CD4-positive, alpha-beta T cell treated with Interferon alpha-2 for 1 hour (primary cell): ENCODE measurements at places on chromosomes 2 and 18.

- DNase-seq, result no peak
These were observed 93.2 kb downstream of the MIB1 start for GRCh38 chr18:21833604-21834298.

GRCh38 chr2:238330391-238330790 lies 10.1 kb downstream of the TRAF3IP1 start:
- DNase-seq, result no peak

DNA sequence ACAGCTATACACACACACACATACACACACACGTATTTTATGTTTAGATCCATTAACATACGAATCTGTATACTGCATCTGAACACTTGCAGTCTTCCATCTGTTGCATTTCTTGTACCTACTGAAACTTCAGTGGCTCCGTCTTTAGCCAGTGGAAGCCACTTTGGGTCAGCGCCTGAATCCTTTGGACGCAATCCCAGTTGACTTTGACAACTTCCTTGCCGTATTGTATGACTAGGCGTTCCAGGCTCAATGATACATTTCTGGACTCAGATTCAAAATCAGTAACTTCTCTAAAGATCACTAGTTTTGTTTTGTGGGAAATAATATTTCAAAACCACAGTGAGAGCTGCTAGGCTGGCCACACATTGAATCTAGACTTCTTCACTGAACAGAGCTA lies 101.5 kb upstream of the GPC1 start:
- no peak for DNase-seq

GRCh38 chr2:206198677-206199076 lies 39.0 kb downstream of the EEF1B2 start:
- no peak for DNase-seq

DNA sequence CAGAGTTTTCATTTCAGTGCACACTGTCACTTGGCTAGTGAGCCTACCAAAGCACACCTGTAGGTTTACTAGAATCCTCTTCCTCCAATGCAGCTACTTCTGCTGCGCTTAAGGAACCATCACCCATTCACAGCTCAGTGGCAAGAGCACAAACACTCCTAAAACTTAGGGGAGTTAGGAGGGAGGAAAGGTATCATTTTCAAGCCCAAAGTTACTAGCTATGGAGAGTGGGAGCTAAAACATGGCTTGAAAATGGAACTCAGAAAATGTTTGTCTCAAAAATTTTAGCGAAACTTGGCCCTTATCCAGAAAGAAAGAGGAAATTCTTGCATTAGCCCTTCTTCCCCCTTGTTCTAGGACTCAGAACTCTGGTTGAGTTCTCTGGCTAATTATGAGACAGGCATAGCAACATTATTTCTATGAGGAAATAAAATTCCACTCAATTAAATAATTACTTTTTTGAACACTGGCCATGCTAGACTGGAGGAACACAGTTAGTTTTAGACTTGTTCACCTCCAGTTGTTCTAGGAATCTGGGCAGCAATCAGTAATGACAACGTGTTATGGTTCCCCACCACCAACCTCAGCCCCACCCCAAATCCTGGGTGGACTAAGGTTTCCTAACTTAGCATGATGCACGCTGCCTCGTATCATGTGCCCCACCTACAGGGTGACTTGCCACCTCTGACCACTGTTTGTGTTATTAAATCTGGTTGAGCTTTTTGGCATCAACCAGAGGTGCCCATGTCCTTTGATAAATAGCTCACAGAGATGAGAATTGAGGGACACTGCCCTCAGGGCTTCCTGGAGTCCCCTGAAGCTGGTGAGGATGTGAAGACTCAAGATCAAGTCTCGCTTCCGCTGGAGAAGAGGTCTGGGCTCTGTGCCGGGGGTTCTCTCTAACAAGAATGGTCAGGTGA lies 32.8 kb downstream of the LPIN2 start:
- peak; percentile 66 for DNase-seq

- no peak for DNase-seq
These were observed 194.3 kb downstream of the MYCN start for GRCh38 chr2:16134436-16135165.

GRCh38 chr2:21270083-21270491 lies 146.3 kb downstream of the TDRD15 start:
- DNase-seq, result no peak

DNA sequence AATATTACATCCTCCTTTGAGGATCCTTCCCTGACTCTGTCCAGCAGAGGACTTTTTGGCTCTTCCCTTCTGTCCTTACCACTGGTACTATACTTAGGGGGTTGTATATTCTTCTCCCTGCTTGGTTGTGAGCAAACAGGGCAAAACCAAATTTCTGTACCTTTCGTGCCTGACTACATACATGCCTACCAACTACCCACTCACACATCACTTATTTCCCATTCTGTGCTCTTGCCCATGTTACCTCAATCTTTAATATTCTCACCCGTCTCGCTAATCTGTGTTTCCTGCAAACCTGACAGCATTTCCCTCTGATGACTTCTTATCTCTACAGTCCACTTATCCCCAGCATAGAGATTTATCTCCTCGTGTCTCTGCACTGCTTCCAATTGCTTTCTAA lies 58.6 kb downstream of the FTCDNL1 start:
- DNase-seq, result no peak

- DNase-seq, result no peak
These were observed 116.4 kb downstream of the CCDC141 start for GRCh38 chr2:178933493-178933892.
